ENCODE measurements at places on chromosomes 1 and 21.

DNA sequence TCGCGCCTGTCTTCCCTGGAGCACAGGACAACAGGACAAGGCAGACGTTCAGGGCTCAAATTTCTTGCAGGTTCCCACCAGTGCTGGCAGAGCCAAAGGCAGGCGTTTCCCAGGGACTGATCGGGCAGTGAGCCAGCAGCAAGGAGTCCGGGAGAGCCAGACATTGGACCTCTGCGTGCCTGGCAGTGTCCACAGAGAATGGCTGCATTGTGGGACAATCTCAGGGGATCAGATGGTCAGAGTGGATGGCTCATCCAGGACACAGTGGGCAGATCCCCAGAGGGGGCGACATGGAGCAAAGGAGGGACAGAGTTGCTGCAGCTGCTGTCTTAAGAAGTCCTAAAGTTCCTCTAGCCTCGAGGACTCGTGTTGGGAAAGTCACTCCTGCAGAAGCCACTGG lies 4.6 kb downstream of the TMEM63A start:
- DNase-seq = peak; percentile 62

- peak; percentile 61 for DNase-seq
These were observed 23.6 kb upstream of the GPR157 start for GRCh38 chr1:9152535-9152934.

DNA sequence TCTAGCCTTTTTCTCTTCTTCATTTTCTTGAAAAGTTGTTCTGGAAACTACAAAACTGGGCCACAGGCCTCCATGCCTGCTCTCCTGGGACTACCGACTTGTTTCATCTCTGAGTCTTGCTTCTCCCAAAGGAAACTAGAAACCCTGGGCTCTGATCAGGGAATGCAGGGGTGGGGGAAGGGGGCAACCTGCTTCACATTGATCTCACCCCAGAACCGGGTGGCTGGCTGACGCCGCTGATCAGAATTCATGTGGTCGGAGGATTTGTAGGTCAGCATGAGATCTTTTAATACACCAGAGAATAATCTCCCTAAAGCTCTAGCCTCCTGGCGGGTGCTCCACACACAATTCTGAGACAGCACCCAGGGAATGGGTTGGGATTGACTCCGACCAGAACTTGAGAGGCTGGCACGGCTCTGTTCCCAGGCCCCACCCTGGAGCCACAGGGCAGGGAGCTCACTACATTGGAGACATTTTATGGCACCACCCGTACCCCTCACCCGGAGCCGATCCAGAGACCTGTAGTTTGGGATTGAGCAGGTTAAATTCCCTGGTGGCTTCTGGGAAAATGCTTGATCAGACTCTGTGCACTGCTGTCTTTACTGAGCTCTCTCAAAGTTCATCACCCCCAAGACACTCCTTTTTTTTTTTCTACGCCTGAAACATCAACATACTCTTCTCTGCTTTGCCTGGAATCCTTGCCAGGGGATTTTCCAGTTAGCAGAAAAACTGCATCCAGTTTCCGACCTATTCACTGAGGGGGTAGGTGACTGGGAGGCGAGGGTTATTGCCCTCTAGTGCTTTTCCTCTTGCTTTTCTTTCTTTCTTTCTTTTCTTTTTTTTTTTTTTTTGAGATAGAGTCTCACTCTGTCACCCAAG lies 12.2 kb upstream of the ARHGEF10L start:
- no peak for DNase-seq

DNA sequence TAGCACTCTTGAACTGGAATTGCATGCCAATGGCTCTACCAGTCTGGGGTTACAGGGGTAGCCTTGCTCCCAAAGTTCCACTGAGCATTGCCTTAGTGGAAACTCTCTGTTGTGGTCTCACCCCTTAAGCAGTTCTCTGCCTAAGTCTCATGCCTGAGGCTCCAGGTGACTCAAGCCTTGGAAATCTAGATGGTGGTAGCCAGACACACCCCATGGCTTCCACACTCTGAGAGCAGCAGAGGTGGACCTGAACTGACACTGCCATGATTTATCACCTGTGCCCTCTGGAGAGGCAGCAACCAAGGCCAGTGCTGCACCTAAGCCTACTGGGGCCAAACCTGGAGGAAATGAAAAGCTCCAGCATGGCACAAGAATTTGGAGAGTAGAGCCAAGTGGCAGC lies 285.7 kb upstream of the PKN2 start:
- no peak for DNase-seq

GRCh38 chr1:231000639-231001038 lies 21.7 kb downstream of the ARV1 start:
- DNase-seq = no peak

- DNase-seq = no peak
These were observed 268.0 kb downstream of the TGFB2 start for GRCh38 chr1:218613105-218613504.

DNA sequence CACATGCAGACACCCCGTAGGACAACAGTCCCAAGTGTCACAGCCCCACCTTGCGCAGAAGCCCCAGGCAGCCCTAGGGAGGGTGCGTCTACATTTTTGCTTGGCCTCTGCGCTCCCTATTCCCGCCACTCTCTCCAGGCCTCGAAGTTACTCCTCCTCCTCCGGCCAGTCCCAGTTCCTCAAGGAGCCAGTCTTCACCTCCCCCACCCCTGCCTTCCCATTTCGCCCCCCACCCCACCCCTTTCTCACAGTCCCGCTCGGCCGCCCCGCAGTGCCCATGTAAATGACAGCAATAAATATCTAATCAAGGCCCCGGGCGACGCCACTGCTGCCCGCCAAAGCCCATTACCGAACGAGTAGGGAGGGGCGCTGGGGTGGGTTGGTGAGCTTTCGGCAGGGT lies 3.2 kb downstream of the DMBX1 start:
- DNase-seq = no peak

DNA sequence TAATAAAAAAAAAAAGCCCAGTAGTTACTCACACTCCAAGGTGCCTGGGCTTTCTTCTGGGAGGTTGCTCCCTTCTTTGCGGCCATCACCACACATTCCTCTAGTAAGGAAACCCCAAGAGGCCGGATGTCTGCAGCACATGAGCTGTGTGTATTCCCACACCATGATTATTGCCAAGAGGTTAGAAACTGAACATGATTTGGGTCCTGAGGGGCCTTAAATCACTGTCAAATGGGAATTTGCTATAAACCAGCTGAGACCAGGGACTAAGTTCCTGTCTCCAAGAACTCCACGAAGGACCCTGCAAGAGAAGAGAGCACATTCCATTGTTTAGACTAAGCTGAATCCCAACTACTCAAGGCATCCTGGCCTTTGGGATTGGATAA lies 85.3 kb upstream of the SSX2IP start:
- no peak for DNase-seq
